Immature natural killer cell (primary cell): ENCODE measurements at places on chromosomes 7 and 10.

- no peak for DNase-seq
These were observed 329.6 kb downstream of the XPNPEP1 start for GRCh38 chr10:109593682-109594081.

- DNase-seq, result no peak
These were observed 18.6 kb downstream of the NRP1 start for GRCh38 chr10:33315891-33316290.

DNA sequence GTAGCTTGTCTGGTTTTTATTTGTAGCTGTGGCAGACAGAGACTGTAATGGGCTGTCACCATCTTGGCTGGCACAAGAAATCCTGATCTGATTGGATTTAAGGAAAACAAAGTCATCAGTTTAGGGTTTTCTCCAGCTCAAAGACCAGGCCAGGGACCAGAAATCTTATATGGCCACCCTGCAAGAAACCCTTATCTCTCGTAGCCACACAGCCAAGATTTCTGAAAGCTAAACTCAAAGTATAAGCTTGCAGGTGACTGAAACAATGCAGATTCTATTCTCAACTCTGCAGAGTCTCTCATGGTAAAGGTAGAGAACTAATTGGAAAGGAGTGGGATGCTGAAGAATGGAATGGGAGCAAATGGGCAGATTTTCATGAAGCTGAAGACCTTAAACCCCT, 3.2 kb upstream of the ASB13 start:
- no peak for DNase-seq

DNA sequence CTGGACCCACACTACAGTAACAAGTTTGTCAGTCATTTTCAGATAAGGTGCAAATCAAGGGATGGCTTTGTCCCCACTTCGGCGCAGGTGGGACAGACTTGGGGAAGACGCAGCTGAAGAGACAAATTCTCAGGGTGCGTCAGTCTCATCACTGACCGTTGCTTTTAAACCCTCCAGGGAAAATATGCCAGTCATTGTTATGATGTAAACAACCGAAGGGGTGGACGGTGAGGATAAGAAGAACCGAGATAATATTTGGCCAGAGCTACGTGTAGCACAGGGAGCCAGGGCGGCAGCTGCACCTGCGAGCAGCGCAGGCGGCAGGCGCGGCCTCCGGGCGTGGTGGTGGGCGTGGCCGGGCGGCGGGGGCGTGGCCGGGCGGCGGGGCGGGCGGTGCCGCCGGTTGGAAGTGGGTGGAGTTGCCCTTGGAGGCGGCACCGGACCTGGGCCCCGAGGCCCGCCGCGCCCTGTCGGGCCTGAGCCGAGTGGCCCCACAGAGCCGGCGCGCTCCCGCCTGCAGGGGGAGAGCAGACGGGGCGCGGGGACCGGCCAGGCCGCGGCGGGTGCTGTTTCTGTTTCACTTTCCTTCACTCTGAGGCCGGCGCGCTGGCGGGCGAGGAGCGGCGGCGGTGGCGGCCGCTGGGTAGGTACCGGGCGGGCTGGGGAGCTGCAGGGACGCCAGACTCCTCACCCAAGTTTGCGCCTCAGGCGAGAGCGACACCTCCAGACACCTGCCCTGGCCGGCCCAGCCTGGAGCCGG, at the start of gene PCGF5:
TSS of gene PCGF5 (plus strand) at position 470 of the 760 bp plus-strand sequence. CDS start 2,209 bp downstream, outside the sequence.
- DNase-seq, result peak; percentile 94

- DNase-seq, result no peak
These were observed 256.4 kb downstream of the KIAA1217 start for GRCh38 chr10:24465124-24465874.

DNA sequence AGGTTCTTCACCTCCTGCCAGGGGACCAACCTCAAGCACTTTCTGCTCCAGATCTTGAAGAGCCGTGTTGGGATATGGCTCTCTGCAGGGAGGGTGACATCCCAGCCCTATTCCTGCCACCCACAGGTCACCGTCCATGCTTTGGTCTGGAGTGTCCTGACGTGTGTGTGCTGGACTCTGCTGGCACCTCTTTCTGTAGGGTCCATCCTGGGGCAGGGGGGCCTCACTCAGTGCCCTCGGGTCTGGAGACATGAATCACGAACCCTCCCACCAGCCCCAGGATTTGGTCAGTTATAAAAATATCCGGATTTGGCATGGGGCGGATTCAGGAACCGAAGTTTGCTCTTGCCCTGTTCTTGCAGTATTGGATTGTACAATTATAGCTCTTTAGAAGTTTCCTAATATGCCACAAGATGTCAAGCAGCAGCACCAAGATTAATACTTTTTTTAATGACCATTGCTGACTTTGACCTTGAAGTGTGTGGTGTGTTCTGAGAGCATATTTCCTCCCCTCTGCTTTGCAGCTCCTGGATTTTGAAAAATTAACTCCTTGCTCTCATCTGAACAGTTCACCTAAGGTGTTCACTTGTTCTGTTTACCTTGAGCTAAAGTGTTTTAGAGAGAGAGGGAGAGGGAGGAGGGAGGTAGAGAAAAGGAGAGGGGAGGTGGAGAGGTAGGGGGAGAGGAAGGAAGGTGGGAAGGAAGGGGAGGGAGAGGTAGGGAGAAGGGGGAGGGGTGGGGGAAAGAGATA, 95.4 kb upstream of the SHH start:
- no peak for DNase-seq

- no peak for DNase-seq
These were observed 89.8 kb downstream of the MBL2 start for GRCh38 chr10:52682766-52683165.

DNA sequence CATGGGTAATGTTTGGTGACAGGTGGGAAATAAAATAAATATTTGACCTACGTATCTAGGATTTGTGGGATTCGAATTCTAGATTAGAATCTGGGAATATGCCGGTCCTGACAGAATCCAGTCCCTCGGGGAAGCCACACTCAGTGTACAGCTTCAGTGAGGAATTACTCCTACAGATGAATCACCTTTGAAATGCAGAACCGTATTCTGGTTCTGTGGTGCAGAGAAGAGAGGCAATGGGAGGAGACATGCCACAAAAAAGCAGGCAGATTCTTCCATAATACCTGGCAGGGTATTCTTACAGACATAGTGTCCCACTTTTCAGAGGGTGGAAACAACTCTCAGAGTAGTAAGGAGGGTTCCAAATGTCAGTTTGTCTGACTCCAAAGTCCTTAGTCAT, 286.9 kb downstream of the SORCS1 start:
- no peak for DNase-seq

GRCh38 chr10:103457176-103457712, 1.5 kb downstream of the CALHM1 start:
- DNase-seq, result no peak

GRCh38 chr10:133135116-133135465, 24.9 kb upstream of the KNDC1 start:
- DNase-seq, result no peak

DNA sequence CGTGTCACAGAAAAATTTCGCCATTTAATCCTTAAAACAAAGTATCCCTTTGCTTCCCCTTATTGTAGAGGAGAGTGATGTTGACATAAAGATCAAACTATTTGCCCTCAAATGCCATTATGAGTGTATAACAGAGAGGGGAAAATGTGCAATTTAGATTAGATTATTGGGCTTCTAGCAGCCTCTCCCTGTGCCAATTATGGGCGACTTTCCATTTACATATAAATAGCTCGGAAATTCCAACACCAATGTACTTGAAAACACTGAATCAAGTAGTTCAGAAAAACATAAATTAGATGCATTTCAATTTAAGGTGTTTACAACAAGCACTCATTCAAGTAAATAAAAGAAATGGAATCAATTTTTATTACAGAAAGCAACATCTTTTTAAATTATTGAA, 64.6 kb upstream of the LRRN3 start:
- DNase-seq, result no peak

DNA sequence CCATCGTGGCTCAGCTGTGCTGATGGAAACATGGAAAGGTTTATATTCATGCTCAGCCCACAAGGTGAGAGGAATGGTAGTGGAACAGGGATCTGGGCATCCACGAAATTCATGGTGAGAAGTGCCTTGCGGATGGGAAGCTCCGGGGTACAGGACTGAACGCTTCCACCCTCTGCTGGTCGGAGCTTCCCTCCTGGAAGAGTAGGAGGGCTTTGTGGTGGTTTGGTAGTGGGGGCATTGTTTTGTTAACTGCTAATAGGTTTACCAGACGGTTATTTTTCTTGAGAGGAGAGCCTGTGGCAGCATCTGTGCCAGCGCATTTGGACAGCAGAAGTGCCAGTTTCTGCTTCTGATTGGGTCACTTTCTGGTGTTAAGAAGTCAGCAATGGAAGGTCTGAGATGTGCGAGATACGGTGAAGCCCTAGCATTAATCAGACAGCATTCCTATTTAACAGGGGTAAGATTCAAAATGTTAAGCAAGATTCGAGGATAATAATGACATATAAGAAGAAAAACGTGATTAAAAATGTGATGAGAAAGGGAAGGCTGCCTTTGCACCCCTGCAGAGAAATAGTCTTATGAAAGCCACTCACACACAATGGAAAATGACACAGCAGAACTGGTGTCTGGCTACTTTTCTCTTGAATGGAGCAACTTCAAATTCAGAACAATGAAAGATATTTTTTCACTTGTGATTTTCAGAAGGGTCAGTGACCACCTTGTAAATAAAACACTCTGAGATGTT, 17.7 kb downstream of the ABCA13 start:
- no peak for DNase-seq

- no peak for DNase-seq
These were observed 267.5 kb upstream of the SP4 start for GRCh38 chr7:21160401-21160800.

DNA sequence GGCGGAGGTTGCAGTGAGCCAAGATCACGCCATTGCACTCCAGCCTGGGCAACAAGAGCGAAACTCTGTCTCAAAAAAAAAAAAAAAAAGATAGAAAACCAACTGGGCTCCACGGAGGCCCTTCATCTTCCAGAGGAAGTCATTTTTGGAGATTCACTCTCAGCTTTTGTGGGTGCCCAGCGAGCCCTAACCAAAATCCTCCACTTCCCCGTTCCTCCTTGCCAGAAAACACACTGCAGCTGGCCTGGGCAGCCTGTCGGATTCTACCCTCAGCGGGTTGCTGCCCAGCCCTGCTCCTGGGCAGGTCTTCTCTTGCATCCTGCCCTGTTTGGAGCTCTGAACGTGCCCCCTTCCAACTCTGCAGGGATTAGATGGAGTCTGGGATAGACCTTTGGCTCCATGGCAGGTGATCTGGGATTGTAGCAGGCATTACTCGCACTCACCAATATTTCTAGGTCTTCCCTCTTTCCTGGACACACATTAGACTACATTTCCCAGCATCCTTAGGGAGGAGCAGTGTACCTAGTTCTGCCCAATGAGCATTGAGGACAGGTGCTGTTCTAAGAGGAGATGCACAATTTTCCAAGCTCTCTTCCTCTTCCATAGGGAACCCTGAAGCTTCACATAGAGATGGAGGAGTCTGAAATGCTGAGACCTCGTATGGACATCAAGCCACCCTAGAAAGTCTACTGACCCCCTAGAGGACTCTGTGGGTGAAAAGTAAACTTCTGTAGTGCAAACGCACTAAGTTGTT, 4.6 kb downstream of the GRID2IP start:
- no peak for DNase-seq

- no peak for DNase-seq
These were observed 288.4 kb downstream of the KCNMA1 start for GRCh38 chr10:77349226-77349625.

GRCh38 chr7:79176859-79177477, 276.5 kb downstream of the MAGI2 start:
- no peak for DNase-seq

DNA sequence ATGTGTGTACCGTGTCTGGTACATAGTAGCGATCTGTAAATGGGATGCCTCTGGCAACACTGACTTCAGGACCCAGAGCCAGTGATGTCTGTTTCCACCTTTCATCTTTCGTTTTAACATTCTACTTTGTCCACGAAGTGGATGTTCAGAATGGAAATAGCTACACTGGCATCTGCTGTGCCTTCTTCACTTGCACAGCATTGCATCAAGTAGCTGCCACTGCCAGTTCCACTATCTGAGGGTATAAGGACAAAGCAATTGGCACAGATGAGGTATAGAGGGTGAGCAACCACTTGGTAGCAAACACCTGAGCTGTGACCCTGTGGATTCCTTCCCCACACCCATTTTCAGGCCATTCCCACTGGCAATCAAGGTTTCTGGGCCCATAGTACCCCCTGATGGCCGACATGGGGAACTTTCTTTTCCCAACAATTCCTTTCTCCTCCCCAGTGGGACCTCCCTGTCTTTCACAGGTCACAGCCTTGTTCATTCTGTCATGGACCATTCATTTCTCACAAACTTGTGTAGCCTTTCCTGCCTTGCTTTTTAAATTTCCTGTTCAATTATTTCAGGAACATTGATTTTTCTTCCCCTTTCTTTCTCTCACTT, 4.0 kb downstream of the ITGA8 start:
- no peak for DNase-seq

GRCh38 chr7:22771872-22772228, 44.9 kb downstream of the IL6 start:
- DNase-seq, result no peak

GRCh38 chr7:33221390-33221789, 92.0 kb downstream of the BBS9 start:
- no peak for DNase-seq

DNA sequence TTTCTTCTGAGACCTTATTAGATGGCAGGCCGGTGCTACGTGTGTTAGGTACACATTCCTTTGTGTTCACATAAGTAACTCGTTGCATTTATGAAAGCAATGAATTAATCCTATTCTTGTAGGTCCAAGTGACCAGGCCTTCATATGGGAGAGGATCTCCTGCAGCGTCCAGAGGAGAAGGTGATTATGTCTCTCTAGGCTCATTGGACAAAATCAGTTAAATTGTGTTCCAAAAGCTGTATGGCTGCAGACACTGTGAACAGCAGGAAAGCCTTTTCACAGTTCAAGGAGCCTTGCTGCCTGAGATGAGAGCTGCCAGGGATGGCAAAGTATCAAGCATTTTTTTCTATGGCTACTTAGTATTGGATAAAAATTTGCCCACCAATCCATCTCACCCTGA, 433.1 kb upstream of the FZD8 start:
- no peak for DNase-seq

GRCh38 chr10:87600581-87600980, 59.1 kb upstream of the PAPSS2 start:
- no peak for DNase-seq

GRCh38 chr7:158432369-158433341, 155.0 kb downstream of the PTPRN2 start:
- no peak for DNase-seq

DNA sequence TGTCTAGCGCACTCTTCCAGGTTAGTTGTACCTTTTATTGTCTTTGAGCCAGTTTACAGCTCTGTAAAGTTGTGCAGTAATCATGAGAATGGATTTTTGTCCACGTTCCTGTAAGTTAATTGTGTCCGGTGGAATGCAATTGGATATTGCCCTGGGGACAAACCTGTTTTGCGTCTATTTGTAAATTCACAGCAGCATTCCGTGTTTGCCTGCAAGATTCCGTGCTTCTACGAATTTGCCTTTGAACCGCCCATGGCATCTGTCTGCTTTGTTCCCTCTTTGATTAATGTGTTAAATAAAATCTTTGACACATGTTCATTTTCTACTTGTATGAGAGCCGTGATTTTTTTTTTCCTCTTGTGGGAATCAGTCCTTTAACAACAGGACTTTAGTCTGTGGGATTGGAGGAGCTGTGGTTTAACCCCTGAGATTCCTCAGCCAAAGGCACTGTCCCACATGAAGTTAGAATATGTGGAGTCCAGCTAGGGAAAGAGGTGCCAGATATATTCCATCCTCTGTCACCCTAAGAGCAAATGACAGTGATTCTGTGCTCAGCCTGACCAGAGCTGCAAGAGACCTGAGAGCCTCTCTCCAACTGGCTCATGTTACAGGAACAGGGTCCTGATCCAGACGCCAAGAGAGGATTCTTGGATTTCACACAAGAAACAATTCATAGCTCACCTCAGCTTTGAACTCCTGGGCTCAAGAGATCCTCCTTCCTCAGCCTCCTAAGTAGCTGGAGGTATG, 126.3 kb downstream of the COL26A1 start:
- no peak for DNase-seq
